ENCODE measurements at places on chromosomes 1 and 21.

- DNase-seq = peak; percentile 99
These were observed 64.3 kb downstream of the OPTC start for GRCh38 chr1:203558064-203558760.

DNA sequence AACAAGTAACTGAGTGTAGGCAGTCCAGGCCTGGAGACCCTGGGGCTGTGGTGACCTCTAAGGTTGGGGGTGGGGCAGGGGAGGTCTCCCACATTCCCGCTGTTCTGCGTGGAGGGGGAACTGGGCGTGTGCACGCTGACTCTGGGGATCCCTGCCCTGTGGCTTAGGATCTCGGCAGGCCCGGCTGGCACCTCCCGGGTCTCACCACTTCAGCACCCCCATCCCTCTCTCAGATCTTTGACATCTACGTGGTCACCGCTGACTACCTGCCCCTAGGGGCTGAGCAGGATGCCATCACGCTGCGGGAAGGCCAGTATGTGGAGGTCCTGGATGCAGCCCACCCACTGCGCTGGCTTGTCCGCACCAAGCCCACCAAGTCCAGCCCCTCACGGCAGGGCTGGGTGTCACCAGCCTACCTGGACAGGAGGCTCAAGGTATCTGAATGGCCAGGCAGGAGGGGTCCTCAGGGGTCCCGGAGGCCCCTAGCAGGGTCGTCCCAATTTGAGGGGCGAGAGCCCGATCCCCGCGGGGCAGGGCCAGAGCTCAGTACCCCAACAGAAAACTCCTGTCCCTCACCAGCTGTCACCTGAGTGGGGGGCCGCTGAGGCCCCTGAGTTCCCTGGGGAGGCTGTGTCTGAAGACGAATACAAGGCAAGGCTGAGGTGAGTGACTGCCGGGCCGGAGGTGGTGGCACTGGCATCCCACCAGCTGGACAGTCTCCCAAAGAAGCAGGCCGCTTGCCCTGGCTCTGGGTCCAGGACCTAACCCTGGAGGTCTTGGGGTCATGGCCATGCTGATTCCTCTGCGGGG lies 68.7 kb downstream of the TRIM11 start:
- no peak for DNase-seq

- DNase-seq = no peak
These were observed 141.0 kb upstream of the JUN start for GRCh38 chr1:58924821-58925220.

GRCh38 chr1:207673399-207673798 lies 28.5 kb downstream of the CR1L start:
- no peak for DNase-seq

GRCh38 chr1:109929588-109930251 lies 19.1 kb downstream of the CSF1 start:
- DNase-seq = no peak

- no peak for DNase-seq
These were observed 11.0 kb downstream of the OR2M5 start for GRCh38 chr1:248155927-248156326.

- DNase-seq = no peak
These were observed at the start of gene PLA2G5 for GRCh38 chr1:20069874-20070273. Gene PLA2G5, plus strand, starts transcription at chr1:20070194. Its CDS starts 14,637 bp downstream, at chr1:20084831.

DNA sequence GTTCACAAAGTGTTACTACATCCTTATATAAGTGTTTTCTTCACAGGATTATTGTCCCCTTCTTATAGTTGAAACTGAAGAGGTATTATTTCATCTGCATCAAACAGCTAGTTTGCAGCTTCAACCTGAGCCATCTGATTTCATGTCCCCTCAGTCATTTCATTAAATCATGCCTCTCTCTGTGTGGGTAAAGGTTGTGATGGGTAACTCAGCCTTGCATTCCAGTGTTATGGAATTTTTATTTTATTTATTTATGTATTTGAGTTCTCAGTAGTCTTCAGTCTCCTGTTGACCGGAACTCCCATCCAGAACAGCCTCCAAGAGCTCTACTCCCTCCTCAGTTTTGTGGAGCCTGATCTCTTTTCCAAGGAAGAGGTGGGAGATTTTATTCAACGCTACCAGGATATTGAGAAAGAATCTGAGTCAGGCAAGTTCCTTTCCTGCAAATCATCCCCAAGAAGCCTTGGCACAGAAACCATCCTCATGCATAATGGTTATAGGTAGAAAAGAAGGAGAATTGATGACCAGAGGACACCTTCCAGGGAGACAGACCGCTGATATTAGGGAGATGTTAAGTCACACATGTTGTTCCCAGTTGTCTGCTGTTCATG lies 21.8 kb downstream of the CHD1L start:
- DNase-seq = peak; percentile 69

DNA sequence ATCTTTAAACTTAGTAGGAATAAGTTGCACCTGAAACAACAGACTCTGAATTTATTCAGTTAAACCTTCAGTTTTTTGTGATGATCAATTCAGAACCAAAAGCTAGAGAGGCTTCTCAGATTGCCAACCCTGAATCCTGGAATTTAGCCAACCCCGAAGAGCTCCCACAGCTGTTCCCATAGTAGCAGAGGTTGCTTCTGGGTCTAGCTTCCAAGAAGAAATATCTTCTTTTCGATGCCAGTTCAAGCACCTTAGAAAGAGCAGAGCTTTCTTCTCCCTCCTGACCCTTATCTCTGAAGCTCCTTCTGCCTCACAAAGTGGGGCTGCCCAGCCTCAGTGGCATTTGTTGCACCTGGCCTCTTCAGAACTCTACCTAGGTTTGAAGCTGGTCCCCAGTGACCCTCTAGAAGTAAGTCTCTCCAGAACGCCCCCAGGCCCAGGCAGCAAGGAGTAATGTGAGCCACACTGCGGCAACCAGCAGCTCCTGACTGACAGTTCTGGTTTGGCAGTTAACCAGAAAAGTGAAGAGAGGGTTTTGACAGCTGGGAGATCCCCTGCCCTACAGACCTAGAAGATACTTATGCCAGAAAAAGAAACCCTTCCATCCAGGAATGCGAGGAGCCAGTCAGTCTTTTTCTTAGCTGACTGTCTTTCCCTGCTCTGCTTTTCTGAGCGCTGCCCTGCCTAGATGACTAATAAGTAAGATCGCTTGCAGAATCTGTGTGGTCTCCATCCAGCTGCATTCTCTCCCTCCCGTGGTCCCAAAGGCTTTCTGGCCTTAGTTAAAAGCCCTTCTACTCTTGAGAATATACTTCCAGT lies 165.9 kb downstream of the ADGRL4 start:
- no peak for DNase-seq

Measured in HS-5 (cell line).